Esophagus squamous epithelium (tissue), 5 donors: ENCODE measurements at places on chromosomes 7 and 10.

GRCh38 chr10:129096065-129096984 is 370.7 kb upstream of the MGMT start:
- no peak for DNase-seq

DNA sequence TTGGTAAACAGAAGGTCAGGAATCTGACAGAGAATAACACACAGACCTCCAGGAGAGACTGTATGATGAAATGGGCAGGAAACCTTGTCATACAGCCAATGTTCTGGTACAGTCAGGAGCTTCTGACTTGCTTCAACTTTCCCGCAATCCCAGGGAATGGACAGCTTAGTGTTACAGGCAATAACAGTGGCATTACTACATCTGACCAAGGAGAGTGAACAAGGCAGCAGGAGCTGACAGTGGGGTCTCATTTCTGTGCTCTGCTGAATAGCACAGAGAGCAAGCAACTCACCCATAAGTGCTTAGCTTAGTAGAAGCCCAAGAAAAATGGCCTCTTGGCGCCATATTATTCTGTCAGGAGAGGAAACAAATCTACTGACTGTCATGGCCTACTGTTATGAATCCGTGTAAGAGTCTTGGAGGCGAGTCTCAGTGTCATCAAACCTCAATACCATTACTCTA is 186.2 kb upstream of the MTPN start:
- no peak for DNase-seq

DNA sequence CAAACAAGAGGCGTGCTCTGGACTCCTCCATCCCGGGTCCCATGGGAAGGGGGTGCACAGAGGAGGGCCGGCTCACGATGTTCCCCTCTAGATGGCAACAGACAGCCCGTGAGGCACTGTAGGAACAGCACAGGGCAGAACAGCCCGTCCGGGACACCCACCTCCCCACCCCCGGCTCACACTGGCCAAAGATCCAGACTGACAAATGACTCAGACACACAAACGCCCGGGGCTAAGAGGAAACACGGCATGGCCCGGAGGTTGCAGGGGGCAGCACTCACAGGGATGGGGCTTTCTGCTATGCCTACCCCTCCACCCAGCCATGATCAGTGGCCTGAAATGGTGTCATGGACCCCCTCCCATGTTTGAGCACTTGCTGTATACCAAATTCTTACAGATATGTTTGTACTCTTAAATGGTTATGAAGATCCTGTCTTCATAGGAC is 4.9 kb upstream of the ELN start:
- DNase-seq = no peak

GRCh38 chr10:75530299-75530698 is 98.9 kb downstream of the LRMDA start:
- DNase-seq = no peak

GRCh38 chr7:99253369-99253768 is 19.3 kb upstream of the MYH16 start:
- no peak for DNase-seq

GRCh38 chr7:77657427-77658224 is 38.6 kb upstream of the RSBN1L start:
- no peak for DNase-seq
